ENCODE measurements at places on chromosomes 12 and 14.

GRCh38 chr12:114479831-114480230 lies 73.9 kb upstream of the TBX5 start:
- DNase-seq = peak; percentile 54

GRCh38 chr12:56520048-56520447 lies 1.6 kb upstream of the RBMS2 start:
- DNase-seq = no peak

GRCh38 chr12:120445911-120446843 lies at the start of the genes GATC and TRIAP1:
Gene GATC (plus strand): TSS chr12:120446444. CDS start chr12:120446481, 37 bp downstream.
Gene TRIAP1 (minus strand): TSS chr12:120446384. CDS start chr12:120446372, 12 bp downstream.
- DNase-seq = peak; percentile 90

GRCh38 chr12:9198012-9198411 lies 10.2 kb downstream of the PZP start:
- DNase-seq = no peak

- DNase-seq = no peak
Measured at GRCh38 chr14:68476212-68477109, 316.4 kb downstream of the ZFP36L1 start.

DNA sequence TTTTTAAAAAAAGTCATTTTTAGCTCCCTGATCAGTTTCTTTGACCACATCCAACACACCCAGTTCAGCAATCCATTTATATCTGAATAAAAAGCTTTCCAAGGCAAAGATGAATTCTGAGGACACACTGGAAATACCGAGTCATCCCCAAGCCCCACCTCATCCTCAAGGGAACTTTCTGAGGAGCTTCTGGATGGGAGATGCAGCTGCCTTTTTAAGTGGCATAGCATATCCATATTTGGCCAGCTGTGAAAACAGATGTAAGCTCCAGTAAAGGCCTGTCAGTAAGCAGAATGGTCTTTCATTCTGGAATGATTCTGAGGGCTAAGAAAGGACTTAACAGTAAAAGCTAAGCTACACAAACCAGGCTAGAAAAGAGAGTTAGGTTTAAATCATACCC lies 18.4 kb downstream of the ZFYVE1 start:
- DNase-seq = no peak

- DNase-seq = no peak
Measured at GRCh38 chr14:57559576-57559975, 65.9 kb upstream of the CCDC198 start.

- peak; percentile 71 for DNase-seq
Measured at GRCh38 chr12:45050751-45051571, at the start of gene DBX2. Gene DBX2 (minus strand): TSS chr12:45051099. CDS start chr12:45050927, 172 bp downstream.

DNA sequence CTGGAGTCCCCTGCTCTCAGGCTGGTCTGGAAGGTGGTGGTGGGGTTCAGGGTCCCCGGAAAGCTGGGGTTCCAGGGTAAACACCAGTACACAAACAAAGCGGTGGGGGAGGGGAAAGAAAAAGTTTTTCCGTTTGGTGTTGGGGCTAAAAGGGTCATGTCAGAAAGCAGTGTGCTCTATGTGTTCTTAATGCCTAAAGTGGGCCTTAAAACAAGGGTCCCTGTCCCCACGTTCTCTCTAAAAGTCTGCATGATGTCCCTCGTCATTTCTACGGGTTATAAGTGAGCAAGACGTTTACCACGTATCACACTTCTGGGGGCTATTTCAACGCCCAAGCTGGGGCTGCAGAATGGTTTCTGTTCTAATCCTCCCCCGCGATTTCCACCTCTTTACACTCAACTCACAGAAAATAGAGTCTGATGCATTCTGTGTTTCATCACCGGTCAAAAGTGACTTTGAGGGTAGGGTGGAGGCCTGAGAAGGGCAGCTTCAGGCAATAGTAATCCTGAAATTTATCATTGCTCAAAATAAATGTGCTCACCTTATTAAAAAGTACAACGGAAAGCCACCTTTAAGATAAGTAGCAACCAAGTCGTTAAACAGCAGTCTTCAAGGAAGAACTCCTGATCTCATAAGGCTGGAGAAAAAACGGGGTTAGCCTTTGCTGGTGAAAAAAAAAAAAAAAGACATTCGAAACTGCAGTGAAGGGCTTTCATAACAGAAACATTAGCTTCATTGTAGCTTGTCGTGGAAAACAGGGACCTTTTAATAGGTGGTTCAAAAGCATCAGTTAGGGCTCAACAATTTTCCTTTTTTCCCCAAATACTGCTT lies 63.9 kb upstream of the PTGR2 start:
- no peak for DNase-seq

DNA sequence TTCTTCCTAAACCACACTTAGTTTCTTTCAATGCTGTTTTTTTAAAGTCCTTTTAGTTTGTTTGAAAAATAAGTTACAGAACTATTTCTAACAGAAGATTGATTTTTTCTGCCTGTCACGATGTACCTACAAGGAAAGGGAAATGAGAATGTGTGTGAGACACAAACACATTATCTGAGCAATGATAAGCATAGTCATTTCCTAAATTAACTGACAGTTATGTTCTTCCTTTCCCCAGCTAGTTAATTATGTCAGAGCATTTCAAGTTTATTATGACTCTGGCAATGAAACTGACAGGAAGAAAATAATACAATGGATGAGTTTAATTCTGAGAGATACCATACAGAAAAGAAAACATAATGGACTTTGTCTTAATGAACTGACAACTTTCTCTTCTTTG lies 21.3 kb upstream of the LDHB start:
- DNase-seq = no peak

DNA sequence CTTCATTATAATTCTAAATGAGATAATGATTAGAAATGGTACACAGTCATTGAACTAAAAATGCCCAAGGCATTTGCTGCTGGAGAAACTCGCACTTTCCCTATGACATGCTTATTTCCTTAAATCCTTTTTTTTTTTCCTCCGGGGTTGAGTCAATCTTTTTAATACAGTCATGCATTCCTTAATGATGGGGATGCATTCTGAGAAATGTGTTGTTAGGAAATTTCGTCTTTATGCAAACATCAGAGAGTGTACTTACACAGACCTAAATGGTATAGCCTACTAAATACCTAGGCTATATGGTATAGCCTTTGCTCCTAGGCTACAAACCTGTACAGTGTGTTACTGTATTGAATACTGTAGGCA lies 29.8 kb upstream of the DACT1 start:
- DNase-seq = no peak

DNA sequence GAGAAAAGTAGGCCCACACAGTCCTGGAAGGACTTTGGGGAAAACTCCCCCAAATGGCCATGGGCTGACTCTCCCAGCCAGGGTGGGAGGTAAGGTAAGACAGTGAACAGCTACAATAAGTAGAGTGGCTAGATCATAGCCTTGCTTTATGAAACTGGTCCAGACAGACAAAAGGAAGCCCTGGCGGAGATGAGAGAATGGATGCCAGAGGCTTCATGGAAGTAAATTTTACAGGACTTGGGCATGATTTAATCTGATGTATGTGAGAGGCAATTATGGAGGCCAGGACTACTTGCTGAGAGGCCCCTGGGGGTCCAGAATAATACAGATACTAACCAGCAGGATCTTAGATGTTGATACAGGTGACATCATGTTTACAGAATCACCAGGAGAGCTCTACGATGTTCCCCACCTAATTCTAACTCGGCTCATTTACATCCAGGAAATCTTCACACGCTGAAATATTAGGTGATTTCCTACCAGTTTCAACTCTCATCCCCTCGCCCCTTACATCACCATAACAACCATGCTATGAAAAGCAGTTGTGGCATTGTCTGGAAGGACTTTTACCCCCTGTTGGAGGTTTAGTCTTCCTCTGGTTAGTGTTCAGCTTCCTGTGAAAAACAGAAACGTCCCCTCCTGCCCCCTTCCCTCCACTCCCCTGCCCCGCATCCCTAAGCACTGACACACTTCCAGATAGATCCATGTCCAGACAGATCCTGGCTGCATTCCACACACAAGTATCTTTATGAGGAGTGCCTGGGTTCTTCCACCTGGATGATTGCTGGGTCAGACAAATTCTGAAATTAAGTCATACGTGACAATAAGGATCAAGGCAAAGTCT lies 39.5 kb upstream of the NT5DC3 start:
- DNase-seq = no peak

GRCh38 chr12:116545936-116546335 lies 13.2 kb upstream of the MAP1LC3B2 start:
- DNase-seq = no peak

DNA sequence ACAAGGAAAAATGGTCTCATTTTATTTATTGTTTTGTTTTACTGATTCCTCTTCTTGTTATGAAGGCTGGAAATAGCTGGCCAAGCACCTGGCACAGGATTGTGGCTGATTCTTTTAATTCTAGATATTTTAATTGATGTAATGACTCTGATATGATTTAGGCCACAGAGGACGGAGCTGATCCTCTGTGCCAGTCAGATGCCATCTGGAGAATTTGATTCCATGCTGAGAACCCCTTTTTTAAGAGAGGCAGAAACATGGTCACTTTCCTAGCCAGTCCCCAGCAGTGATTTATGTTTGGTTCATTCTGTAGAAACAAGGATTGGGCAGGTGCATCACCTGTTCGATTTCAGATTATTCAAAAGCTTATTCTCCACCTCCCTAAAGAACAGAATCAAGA lies 77.6 kb downstream of the STAB2 start:
- no peak for DNase-seq

DNA sequence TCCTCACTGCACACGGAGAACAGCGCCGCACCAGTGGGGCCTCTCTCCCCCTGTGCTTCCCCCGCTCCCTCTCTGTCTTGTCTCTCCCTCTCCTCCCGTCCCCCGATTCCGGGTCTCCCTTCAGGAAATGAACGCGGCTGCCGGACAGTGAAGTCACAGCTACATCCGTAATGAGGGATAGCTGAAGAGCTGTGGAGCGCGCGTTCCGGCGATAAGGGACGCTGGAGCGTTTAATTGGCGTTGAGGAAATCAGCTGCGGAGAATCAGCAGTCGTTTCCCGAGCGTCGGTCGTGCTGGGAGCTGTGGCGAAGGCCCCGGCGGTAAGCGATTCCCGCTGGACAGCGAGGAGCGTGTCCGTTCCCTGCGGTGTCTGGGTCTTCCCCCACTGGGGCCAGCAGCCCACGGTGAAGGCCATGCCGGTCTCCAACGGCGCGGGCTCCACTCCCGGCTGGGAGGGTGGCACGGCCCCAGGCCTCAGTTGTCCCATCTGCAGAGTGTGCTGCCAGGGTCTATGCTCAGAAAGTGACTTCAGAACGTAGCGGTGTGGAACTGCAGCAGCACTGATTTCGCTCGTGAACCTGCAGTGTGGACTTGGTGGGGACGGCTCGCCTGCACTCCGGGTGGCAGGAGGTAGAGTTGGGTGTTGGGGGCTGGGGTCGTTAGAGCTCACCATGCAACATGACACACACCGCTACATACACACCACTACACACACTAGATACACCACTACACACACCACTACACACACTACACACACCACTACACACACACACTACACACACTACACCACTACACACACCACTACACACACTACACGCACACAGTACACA lies 10.9 kb downstream of the NOC4L start:
- no peak for DNase-seq

DNA sequence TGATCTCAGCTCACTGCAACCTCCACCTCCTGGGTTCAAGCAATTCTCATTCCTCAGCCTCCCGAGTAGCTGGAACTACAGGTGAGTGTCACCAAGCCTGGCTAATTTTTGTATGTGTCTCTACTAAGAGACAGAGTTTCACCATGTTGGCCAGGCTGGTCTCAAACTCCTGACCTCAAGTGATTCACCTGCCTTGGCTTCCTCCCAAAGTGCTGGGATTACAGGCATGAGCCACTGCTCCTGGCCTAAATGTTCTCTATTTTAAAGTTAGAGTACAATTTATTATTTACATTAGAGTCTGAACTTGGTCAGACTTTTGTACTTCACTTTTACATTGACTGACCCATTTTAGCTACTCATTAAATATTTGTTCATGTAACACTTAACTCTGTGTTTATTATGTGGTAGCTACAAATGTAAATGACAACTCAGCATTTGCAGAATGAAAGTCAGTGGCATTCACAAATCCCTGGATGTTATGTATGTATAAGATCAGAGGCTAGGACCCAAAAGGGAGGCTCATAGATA lies 409.6 kb downstream of the APAF1 start:
- DNase-seq = no peak

- DNase-seq = no peak
Measured at GRCh38 chr12:45781080-45781479, 51.6 kb downstream of the ARID2 start.

DNA sequence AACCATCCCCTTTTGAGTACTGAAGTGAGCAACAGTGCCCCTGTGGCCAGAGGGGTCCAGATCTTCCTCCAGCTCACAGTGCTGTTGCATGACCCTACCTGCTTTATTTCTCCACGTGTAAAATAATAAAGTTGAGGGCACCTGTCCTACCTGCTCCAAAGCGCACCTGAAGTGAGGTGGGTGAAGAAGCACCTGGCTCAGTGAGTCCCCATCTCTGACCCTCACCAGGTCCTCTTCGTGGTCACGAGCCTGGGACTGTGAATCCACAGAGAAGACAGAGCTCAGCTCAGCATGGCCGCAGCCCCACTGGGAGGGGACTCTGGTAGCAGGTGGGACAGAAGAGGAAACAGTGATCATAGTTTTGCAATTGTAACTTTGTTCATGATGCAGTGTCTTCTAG lies 976.7 kb upstream of the TMEM132C start:
- no peak for DNase-seq

- DNase-seq = no peak
Measured at GRCh38 chr12:538731-539539, 79.2 kb downstream of the B4GALNT3 start.

DNA sequence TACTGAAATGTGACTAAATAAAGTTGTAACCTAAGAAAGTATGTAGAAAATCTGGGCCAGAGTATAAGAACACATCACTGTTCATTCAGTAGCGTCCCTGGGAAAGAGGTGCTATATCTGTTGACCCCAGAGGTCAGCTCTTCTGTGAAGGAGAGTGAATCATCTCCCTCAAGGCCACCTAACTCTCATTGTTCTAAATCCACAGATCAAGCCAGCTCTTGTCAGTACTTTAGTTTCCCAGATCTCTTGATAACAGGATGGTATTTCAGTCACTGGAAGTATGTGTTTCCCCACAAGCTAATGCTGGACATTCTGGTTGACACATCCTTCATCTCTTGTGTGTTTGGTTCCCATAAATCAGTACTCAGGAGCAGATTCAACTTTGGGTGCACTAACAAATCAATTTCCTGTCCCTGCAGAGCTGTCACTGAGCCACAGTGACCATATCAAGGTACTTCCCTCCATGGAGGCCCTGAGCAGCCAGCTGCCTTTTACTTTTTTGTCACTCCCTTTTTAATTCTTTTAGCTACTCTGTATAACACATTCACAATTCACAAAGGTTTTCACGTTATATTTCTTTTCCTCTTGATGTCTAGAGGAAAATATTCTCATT lies 7.8 kb downstream of the KRT1 start:
- DNase-seq = no peak

DNA sequence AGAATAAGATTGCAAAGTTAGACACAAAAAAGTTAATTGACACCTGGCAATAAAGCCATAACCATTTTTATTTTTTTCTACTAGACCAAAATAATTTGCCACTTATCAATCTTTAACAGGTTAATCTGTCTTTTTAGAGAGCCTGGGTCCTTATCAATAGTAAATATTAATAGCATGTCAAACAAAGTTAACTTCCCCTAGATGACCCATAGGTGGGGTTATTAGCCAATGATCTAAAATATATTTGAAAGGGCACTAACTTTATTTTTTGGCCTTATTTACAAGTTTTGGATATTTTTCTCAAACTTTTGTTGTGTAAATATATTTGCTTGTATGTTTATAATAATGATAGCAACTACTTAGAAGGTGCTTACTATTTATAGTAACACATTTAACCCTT lies 3.9 kb downstream of the ANKRD33 start:
- DNase-seq = peak; percentile 50

- DNase-seq = no peak
Measured at GRCh38 chr12:67154901-67155300, 114.3 kb upstream of the CAND1 start.

GRCh38 chr12:3461391-3461790 lies 29.6 kb upstream of the PRMT8 start:
- no peak for DNase-seq

GRCh38 chr12:64983771-64984278 lies 137.3 kb downstream of the WIF1 start:
- DNase-seq = no peak

Data from H7 (cell line).